ENCODE measurements at places on chromosomes 1 and 21.

- no peak for DNase-seq
These were observed 42.1 kb upstream of the ZP4 start for GRCh38 chr1:237932816-237933215.

GRCh38 chr1:167767761-167768160 lies 46.0 kb downstream of the MPZL1 start:
- no peak for DNase-seq

- DNase-seq, result no peak
These were observed 96.6 kb downstream of the DPYD start for GRCh38 chr1:97824200-97824599.

GRCh38 chr1:202135221-202135721 lies 9.3 kb downstream of the ARL8A start:
- peak; percentile 66 for DNase-seq

DNA sequence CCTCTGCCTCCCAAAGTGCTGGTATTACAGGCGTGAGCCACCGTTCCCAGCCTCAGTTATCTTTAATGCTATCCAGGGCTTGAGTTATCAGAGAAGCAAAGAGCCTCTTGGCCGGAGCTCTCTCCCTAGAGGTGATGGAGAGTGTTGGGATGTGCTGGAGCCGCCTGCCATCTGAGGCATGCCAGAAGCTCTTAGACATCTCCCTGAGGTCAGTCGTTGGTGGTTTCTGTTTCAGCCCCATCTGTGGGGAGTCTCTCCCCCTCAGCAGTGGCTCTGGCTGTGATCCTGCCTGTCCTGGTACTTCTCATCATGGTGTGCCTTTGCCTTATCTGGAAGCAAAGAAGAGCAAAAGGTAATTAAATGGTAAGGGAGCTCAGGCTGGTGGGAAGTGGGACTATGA lies 11.6 kb upstream of the ZNF691 start:
- no peak for DNase-seq

DNA sequence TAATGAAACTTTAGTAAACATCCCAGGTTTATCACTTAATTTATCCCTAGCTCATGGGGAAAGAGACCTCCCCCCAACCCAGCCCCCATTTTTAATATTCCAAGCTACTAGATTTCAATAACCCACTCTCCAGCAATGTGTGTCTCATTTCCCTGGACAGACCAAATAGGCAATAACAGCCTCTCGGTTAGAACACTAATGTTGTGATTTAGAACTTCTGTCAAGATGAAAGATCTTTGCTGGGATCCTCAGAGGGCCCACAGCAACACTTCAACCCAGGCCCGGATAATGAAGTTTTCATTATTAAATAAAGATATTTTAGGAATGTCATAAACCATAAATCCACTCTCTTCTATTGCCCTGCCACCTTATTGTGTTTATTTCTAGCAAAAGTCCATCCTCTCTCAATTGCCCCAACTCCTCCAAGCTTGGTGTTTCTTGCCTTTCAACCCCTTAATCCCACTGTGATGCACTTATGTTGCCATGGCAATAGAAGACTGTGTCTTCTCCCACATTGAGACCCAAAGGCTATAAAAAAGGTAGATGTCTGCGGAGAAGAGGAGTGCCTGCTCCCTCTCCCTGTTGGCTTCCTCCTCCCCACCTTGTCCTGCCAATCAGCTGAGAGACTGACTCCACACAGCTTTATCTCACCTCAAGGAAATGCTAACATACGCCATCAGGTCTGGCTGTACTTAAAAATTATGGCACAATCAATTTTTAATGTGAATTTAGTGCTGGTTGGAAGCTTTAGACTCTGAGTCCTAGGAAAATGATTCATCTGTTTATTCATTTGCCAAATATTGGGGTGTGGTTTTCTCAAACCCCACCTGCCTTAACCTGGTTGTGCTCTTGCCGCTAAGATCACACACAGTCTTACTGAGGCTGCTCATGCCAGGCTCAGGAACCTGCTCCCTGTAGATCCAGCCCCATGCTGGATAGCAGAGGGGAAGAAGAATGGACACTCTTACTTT lies 258.3 kb upstream of the CAMK1G start:
- no peak for DNase-seq

DNA sequence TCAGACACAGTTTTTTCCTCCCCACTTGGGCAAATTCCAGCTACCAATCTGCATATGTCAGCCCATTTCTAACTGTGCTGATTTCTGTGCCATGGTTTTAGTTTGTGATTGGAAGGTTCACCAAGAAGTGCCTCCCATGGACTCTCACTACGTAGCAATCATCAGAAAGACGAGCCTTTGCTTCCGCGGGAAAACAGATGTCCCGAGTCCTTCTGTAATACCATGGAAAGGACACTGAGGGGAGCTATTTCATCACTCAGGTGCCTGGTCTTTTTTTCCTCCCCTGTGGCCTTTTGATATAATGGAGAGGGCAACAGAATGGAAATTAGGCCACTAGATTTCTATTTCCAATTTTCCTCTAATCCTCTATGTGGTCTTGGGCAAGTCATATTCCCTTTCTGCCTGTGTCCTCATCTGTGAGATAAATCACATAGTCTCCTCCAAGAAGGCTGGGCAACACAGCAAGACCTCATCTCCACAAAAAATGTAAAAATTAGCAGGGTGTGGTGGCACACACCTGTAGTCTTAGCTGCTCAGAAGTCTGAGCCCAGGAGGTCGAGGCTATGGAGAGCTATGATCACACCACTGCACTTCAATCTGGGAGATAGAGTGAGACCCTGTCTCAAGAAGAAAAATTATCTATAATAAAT lies 24.8 kb downstream of the LEMD1 start:
- DNase-seq, result peak; percentile 64
